ENCODE measurements at places on chromosomes 5 and 9.

DNA sequence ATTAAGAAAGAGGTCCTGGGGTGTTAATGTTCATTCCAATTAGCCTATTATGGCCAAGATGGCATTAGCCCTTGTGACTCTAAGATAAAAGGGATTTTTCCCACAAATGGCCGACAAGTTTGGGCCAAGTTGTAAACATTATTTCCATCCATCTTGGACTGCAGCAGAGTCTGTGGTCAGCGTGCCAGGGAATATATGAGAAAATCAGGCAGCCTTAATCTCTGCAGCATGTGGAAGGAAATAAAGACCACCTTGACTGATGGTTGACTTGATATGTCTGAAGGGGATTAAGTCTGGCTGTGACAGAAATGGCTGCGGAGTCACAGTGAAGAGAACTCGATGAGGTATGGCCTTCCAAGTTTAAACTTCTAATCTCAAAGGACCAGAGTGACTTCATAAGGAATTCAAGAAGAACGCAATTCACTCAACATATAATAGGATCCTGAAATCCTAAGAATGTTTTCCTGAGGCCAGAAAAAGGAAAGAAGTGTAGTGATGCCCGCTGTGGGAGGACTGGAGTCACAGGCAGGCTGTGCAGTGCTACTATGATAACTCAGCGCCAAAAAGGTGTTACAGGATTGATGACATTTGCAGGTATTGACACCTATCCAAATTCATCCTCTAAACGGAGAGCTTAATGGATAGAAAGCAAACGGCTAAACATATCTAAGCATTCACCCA is 287.1 kb downstream of the SEC61B start:
- DNase-seq: no peak

DNA sequence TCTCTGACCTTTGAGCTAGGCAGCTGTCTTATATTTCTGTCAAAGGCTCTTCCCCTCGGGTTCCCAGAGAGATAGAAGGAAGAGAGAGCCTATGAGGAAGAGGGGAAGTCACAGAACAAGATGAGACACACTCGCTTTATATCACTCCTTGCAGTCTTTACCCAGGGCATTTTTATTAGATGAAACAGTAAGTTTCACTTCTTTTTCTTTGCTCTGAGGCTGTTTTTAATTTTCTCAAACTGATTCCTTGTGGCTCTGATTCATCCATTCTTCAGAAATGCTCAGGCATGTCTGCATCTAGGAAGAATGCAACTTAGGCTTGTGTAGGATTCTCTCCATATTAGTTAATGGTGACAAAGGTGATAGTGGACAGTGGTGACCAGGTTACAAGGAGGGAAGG is 132.9 kb upstream of the CHD1 start:
- DNase-seq: no peak

- no peak for DNase-seq
Observed at GRCh38 chr9:36858805-36859375, 175.2 kb downstream of the PAX5 start.

DNA sequence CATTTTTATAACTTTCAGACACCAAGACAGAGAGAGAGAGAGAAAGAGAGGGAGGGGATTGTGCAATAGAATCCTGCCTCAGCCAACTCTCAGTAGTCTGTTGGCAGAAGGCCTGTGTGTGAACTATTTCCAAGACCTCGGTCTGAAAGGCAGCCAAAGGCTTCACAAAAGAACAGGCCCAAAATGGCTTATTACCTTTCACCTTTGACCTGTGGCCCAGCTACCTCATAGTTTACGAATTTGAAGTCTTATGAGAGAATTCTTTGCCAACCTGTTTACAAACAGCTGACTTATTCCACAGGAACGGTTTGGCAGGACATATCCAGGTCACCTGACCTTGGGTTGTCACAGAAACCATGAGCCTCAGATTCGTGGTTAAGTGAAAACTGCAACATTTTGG is 48.6 kb downstream of the NR2F1-AS1 start:
- no peak for DNase-seq

GRCh38 chr9:14633906-14634565 is 59.2 kb downstream of the ZDHHC21 start:
- DNase-seq: no peak

GRCh38 chr5:57298295-57298984 is 124.6 kb downstream of the GPBP1 start:
- DNase-seq: peak; percentile 87

DNA sequence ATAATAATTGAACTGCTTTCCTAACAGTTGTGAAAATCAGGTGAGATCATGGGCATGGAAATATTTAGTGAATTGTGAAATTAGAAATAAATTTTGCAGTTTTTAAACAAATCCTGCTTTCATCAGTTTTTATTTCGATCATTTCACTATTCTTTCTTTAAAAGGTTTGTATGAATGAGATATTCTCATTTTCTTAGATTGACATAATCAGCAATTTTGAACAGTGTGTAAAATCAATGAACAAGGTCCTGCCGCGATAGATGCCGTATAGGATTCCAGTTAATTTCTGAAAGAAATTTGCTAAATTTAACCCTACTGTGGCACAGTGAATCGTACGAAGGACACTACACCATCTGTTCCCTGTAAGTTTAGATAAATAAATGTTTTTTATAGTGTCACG is 7.5 kb downstream of the RAD23B start:
- DNase-seq: no peak

DNA sequence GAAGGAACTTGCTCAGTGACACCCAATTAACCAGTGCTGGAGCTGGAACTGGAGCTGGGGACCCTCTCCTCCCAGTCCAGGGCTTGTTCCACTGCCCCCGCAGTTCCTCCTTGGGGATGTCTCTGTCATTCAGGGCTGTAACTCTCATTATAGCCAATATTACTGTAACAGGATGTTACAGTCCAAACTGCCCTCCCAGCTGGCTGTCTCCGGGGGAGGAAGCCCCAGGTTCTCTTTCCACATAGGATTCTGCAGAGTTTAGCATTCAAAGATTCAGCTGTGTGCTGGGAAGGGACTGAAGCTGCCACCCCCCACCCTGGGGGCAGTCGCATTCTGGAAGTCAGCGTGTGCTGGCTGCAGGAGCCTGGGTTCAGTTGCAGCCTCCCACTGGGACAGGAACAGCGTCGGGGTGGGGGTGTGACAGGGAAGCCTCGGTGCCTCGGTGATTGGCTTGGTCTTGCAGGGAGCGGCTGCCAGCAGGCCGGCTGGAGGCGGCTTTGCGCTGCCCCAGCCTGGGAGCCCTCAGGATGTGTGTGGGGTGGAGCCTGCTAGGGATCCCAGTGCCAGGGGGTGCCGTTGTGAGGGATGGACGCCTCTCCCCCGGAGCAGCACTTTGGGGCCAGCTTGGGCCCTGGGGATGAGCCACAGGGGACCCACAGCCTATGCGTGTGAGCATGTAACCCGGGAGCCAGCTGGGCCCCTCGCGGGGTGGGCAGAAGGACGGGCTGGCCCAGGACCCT is 101.1 kb downstream of the RGS3 start:
- DNase-seq: no peak

- DNase-seq: no peak
Observed at GRCh38 chr9:106467113-106467864, 395.7 kb upstream of the ZNF462 start.

- DNase-seq: no peak
Observed at GRCh38 chr5:177310332-177310731, 1.4 kb downstream of the MXD3 start.

GRCh38 chr9:124163760-124164255 is 93.9 kb upstream of the NEK6 start:
- no peak for DNase-seq

DNA sequence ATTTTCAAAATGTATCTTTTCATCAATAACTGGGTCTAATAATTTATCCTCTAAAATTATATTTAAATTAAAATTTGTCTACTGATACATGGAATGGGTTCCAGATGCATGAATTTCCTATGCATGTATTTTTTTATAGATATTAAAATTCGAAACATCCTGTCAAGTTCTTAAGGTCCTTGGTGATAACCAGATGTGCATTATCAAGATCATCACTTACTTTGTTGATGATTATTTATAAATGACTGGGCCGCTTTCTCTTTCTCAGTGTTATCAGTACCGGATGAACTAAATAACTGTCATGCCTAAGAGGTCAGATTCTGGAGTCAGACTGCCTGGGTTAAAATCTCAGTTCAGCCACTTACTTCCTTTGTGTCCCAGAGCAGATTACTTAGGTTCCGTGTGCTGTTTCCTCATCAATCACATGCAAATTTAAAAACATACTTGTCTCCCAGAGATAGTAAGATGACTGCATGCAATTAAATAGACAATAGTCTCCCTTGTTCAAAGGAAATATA is 124.3 kb downstream of the TEX10 start:
- no peak for DNase-seq

- DNase-seq: peak; percentile 55
Observed at GRCh38 chr5:35089334-35090314, 41.9 kb upstream of the AGXT2 start.

GRCh38 chr9:93266521-93267001 is 82.6 kb downstream of the WNK2 start:
- no peak for DNase-seq

GRCh38 chr5:79806741-79807140 is 117.1 kb downstream of the CMYA5 start:
- DNase-seq: no peak

DNA sequence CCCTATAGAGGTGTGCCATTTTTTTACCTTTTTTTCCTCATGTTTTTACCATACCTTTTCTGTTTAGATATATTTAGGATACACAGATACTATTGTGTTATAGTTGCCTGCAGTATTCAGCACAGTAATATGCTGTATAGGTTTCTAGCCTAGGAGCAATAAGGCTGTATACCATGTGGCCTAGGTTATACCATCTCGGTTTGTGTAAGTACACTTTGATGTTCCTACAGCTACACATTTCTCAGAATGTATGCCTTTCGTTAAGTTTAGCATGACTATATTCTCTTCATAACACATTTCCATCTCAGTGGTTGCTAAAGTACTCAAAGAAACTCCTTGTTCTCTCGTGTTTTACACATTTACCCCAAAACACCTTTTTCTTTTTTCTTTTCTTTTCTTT is 23.0 kb downstream of the UBE2D2 start:
- DNase-seq: no peak

GRCh38 chr5:142179776-142180387 is 71.3 kb downstream of the NDFIP1 start:
- no peak for DNase-seq

DNA sequence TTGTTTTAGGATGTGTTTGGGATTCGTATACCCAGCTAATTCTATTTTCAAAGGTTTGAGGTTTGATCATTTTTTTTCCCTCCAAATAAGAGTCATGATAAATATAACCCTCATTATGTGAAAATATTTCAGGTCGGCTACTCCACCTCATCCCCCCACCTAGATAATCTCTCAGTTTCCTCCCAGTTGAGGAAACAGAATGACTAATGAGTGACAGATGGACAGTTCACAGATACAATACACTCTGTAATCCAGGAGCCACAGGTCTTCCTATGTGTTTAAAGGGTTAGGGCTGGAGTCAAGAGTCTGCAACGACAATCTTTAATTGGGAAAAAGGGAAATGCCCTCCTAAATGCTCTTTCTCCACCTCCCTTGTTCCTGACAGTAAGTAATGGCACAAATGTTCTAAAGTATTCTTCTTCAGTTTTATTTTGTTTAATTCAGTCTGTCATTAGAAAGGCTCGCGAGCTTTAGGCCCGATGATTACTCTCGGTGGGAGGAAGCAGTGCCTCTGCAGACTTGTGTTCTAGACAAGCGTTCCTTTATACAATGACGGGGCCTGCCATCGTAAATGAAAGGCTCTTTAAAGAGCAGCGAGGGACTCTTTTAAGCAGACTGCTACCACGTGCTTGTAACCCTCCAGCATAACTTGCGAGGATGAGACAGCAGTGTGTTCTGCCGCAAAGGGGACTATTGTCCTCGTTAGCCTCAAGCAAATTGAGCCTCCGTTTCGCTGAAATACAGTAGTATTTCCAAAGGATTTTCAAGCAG is 69.0 kb downstream of the MEF2C start:
- no peak for DNase-seq

- DNase-seq: no peak
Observed at GRCh38 chr9:2711716-2712115, 5.6 kb upstream of the KCNV2 start.

DNA sequence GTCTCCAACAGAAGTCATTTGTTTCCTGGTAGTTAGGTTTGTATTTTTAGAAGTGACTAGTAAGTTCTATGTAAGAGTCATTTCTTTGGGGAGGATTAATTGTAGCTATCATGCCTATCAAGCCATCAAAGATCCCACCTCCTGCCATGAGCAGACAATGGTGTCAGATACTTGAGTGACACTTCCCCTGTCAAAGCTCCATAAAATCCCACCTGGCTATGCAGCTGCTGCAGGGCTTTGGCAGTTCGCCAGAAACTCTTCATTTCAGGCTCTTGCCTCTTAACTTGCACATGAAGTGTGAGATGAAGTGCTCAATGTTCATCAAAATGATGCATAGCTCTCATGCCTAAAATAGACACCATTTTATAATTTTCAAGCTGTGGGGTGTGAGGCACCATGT is 312.1 kb downstream of the CDH12 start:
- DNase-seq: no peak

- DNase-seq: no peak
Observed at GRCh38 chr9:30140407-30140806, 2244.0 kb upstream of the ACO1 start.

GRCh38 chr5:107449369-107449768 is 221.4 kb downstream of the EFNA5 start:
- no peak for DNase-seq

DNA sequence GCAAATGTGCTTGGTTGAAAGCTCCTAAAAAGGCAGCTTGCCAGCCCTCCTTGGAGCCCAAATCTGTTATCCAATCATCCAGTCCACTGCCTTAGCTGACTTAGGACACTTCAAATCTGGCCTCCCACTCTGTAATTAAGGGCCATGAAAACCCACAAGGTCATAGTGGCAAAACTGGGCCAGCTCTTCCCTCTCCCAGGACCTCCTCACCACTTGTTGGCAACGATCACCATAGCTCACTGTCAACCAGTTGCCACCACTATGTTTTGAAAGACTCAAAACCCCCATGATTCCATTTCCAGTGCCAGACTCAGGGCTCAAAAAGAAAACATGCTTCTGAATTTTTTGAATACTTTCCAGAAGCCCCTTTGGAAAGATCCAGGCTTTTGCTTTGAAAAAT is 107.5 kb downstream of the NREP start:
- DNase-seq: no peak

GRCh38 chr5:168218746-168219145 is 72.7 kb upstream of the WWC1 start:
- DNase-seq: no peak

GRCh38 chr9:14932641-14933040 is 22.4 kb upstream of the FREM1 start:
- DNase-seq: no peak

Data from KG1 (cell line).